ENCODE measurements at places on chromosomes 16 and 17.

GRCh38 chr16:54976651-54977200 is 46.1 kb downstream of the IRX5 start:
- no peak for DNase-seq

DNA sequence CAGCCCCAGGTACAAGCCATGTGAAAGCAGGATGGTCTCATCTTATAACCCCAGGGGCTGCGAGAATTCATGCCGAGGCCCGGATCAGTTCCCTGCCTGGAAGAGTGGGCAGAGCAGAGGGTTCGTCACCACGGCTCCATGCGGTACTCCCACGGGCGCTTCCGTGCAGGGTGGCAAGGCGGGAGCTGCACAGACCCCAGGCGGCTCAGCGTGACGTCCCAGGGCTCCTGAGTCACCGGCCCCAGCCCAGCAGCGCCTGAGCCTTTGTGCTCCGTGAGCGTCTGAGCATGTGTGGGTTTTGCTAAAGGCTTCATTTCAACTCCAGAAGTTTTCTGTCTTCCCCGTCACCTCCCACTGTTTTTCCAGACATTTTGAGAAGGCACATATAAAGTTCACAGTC is 71.2 kb upstream of the CHMP6 start:
- peak; percentile 87 for DNase-seq

DNA sequence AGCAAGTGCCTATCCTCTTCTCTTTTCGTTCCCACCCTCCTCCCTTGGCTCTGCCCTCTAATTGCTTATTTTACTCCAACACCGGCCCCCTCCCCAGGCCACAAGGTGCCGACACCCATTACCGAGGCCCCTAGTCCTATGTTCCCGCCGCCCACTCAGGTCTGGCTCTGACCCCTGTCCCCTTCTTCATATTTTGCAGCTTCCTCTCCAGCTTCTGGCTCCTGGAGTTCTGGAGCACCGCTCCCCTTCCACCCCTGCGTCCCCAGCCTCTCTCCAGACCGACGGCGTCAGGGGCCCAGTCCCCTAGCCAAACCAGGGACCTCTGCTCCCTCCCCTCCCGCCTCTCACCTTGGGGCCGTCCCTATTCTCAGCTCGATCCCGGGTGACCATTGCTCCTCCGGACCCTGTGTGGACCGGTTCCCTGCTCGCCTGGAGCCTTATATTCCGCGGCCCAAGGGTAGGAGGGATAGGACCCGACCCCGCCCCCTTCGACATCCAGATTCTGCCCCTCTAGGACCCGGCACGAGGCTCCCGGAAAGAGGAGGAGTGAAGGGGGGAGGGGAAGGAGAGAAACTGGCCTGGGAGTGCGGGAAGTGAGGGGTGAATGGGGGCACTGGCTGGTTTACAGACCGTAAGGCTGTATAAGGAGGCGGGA is at the start of gene HES7:
HES7 (minus strand) TSS at position 412 of the 655 bp plus-strand sequence; CDS start at position 390, 22 bp downstream.
- peak; percentile 36 for DNase-seq

DNA sequence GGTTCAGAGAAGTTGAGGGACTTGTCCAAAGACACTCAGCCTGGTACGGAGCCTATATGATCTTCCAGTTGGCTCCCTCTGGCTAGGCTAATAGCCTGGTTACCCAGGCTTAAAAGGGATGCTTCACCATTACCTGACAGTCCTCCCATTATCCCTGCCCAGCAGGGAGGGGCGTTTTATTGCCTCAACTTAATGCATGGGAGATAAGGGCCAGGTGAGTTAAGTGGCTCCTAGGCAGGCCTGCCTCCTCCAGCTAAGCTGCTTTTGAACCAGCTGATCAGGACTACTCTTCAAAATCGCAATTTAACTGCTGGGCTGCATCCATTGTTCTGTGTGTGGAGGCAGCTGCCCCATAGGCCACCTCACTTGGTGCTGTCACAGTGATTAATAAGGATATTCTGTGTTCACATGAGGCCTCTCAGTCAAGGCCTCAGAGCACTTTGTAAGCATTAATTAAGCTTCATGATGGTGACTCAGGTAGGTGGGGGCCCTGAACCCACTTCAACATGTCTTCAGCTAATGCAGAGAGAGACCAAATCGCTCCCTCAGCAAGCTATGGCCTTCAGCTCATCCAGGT is 27.9 kb downstream of the SMPD3 start:
- DNase-seq = no peak

- DNase-seq = no peak
These were observed 82.0 kb upstream of the CHMP6 start for GRCh38 chr17:80909635-80910034.

- no peak for DNase-seq
These were observed 261.2 kb downstream of the CBLN1 start for GRCh38 chr16:49020436-49020835.

All from fibroblast of skin of scalp (primary cell).